Caco-2 (cell line): ENCODE measurements at places on chromosomes 3 and 15.

- no peak for DNase-seq
These were observed 17.0 kb upstream of the ACTC1 start for GRCh38 chr15:34812369-34812768.

DNA sequence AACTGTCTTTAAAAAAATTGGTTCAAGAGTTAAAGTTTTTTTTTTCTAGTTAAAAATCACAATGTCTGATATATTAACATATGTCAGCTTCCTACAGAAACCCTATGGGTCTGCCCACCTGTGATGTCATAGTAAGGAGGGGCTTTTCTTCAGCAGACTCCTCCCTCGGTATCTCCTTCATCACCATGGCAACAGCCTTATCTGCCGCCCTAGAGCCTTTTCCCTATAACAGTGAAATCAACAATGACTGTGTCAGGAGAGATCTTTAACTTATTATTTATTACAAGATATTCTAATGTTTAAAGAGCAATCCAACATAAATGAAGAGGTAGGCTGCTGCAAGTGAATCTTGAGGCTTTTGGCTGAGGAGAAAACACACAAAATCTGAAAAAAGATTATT, 138.7 kb downstream of the PEX5L start:
- DNase-seq, result peak; percentile 60

DNA sequence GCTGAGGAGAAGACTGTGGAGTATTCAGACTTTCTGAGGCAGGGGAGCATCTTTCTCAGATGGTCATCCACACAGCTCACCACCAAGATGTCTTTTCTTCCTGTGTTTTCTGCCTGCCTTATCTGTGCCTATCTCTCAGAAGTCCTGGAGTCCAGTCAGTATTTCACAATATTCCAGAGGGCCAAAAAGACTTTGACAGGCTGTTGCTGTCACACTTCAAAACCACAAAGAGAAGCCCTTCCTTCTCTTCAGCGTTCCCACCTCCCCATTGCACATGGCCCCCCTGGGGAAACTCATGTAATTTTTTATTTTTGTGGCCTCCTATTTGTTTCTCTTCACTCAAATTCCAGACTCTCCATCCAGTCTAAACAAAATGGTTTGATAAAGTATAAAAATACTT, 585.2 kb downstream of the EPHA3 start:
- DNase-seq, result no peak

- no peak for DNase-seq
These were observed 20.6 kb upstream of the SPTBN5 start for GRCh38 chr15:41914411-41914810.

GRCh38 chr3:47266709-47267489, 15.7 kb downstream of the KIF9 start:
- no peak for DNase-seq

DNA sequence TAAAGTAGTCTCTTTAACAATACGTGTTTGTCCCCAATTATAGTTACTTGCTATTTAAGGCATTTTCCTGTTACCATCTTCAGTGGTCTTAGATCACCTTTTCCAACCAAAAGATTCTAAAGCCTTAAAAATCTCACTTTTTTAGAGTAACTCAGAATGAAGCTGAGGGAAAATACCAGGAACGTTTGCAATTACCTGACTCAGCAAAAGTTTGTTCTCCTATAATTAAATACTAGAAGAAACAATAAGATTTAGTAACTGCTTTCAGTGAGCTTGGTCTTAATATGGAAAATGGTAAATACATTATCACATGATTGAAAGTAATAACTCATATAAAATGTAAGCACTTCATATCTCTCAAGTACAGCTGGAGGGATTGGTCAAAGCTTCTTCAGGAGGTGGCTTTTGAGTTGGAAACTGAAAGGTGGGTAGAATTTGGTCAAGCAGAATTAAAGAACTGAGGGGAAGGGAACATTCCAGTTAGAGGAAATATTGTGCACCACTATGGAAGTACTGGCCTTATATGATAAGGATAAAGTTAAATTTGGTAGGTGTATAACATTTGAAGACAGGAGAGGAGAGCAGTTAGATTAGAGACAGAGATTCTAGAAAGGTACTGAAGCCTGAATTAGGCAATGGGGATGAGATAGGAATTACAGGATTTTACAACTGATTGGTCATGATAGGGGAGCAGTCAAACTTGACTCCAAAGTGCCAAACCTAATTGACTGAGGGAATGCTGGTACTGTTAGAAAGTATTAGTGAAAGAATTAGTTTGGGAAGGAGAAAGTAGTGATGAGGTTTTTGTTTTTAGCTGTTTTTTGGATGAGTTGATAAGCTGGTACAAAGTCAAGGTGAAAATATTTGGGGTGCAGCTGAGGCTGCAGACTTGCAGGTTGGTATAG, 21.9 kb downstream of the TSC22D2 start:
- DNase-seq, result no peak

GRCh38 chr15:43531018-43531670, 13.7 kb downstream of the MAP1A start:
- DNase-seq, result no peak

DNA sequence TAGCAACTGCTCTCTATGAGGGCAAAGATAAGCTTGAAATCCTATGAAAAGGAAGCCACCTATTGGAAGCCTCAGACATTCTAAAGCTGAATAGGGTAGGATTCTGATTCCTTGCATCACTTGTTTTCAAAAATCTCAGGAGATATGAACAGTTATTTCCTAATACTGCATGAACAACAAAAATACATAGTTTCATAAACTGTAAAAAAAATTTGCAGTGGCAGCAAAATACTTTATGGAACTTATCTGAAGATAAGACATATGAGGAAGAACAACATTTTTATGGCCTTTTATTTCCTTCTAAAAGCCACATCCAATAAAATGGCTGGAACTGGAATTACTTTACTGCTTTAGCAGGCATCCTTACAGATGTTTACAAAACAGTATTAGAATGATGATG, 29.9 kb downstream of the AP3S2 start:
- DNase-seq, result no peak

DNA sequence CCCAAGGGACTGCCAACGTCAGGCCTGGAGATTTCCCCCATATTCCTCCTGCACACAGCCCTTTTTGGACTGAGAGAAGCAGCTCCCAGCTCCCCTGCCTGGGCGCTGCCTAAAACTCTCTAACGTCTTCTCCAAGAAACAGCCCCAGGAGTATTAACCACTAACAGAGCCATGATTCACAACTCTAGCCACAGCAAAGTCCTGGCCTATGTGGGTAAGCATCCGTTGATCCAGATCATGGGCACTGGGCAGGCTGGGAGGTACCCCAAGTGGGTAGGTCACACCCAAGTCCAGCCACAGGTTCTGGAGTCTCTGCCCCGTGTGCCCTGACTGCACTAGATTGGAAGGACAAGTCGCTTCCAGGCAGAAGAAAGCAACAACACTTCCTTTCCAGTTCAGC, 31.9 kb downstream of the NBEAL2 start:
- no peak for DNase-seq

- peak; percentile 42 for DNase-seq
These were observed 16.1 kb downstream of the POU1F1 start for GRCh38 chr3:87260270-87260669.

GRCh38 chr3:152352554-152352953, 83.8 kb downstream of the MBNL1 start:
- DNase-seq, result no peak

DNA sequence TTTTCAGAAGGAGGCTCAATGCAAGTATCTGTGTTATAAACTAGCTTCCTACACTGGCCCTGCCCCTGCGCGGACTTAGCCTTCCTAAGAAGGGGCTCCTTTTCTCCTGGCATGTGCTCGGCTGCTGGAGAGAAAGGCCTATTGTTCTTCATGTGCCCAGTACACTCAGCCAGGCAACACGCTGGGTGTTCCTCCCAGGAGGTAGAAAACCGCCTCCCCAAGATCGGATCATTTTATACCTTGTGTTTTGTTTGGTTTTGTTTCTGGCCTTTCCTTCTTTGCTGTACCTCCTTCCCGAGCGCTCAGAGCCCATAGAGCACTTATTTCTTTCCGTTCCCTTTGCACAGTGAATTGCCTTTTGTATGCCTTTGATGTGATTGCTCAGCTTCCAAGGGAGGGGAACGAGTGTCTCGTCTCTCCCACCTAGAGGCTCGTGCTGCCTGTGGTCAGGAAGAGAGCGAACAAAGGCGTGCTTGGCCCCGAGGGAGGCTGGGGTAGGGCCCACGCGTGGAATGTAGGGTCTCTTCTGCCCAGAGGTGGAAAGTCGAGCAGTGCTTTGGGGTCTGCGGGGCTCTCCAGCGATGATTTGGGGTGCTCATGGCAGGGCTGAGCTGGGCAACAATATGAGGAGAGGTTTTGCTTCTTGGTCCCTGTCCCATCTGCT, 30.0 kb downstream of the CCNL1 start:
- DNase-seq, result peak; percentile 60

DNA sequence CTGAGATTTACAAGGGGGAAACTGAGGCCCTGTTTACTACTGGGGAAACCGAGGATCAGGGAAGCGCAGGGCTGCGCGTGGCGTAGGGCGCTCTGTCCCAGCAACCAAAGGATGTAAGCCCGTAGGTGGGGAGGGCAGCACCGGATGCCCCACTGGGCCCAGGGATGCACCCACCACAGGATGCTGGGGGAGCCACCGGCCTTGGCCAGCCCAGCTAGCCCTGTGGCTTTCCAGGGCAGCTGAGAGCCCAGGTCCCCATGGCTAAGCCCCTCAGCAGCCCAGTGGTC, 33.4 kb downstream of the RPN1 start:
- no peak for DNase-seq

DNA sequence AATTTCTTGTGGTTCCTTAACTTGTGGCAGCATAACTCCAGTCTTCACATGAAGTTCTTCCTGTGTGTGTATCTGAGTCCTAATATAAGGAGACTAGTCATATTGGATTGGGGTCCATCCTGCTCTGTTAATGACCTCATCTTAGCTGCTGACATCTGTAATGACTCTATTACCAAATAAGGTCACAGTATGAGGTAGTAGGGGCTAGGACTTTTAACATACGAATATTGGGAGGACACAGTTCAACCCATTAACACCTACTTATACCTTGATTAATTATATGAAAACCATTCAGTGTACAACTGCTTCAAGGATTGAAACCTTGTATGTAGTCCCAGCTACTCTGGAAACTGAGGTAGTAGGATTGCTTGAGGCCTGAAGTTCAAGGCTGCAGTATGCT, 43.9 kb downstream of the OIP5 start:
- no peak for DNase-seq

- DNase-seq, result no peak
These were observed 353.2 kb upstream of the PROK2 start for GRCh38 chr3:72137865-72138861.

DNA sequence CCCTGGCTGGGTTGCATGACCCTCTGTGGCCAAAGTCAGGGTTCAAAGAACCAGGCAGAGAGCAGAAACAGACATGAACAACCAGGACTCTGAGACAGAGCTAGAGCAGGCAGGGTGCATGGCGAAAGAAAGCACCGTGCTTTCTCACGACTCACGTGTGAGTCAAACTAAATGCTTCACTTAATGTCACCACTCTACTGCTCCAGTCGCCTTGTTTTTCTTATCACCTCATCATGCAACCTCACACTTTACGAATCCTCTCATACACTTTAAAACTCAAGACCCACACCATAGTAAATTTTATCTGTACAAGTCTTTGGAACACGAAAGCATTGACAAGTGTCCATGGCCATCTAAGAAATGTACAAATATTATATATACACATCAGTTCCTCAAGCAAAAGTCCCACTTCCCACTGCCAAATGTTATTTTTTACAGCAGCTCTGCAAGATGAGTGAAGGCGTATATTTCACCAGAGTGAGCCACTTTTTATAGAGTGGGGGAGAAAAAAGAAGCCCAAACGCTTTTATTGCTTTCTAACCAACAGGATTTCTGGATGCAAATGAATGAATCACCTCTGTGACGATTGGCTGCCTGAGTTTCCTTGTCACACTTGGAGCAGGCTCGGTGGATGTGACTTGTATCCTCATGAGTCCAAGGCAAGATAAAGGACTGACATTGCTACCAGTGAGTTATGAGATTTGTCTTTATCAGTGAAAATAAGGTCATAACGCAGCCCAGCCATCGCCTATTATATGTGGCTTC, 16.0 kb upstream of the MEGF11 start:
- peak; percentile 73 for DNase-seq

DNA sequence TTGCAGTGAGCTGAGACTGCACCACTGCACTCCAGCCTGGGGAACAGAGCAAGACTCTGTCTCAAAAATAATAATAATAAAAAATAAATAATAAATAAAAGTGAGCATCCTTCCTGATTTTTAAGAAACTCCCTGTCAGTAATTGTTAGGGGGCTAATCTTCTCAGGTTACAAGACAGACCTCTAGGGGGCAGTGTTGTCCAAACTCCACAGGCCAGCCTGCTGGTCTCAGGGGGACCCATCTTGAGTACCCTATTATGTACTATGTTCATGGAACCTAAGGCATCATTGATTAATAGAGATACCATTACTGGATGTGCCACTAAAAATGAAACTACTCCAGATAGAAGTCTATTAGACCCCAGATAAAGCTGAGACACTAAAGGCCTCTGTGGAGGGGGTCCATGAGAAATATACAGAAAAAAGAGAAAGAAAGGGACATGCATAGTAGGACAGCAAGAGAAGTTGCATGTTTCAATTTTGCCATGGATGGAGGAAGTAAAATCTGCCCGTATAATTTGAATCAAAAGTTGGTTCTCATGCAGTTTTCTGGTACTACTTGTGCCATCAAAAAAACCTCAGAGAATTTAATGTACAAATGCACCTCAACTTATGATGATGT, 85.5 kb upstream of the CDV3 start:
- no peak for DNase-seq

- no peak for DNase-seq
These were observed 59.8 kb downstream of the GLDN start for GRCh38 chr15:51401051-51401780.

- DNase-seq, result peak; percentile 68
These were observed 6.5 kb upstream of the TBC1D23 start for GRCh38 chr3:100254168-100254777.

DNA sequence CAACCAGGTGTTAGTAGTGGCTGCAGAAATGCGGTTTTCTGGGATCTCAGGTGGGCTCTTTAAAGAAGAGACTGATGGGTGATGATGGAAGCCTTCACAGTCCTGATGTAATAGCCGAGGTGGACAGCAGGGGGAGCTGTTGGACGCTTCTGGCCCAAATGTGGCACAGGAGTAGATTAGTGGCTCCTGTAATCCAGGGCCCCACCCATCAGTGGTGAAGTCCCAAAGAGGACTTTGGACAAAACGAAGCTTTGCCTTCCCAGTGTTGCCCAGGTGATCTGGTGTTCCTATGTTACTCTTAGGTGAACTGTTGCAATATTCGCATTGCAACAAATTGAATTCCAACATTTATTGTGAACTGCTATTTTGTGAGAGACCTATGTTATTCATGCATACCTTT, 31.8 kb upstream of the MYZAP start:
- peak; percentile 88 for DNase-seq
